GM13977 (cell line): ENCODE measurements at places on chromosomes 4 and X.

- DNase-seq: no peak
Measured at GRCh38 chr4:74543231-74543781, 98.4 kb downstream of the AREG start.

DNA sequence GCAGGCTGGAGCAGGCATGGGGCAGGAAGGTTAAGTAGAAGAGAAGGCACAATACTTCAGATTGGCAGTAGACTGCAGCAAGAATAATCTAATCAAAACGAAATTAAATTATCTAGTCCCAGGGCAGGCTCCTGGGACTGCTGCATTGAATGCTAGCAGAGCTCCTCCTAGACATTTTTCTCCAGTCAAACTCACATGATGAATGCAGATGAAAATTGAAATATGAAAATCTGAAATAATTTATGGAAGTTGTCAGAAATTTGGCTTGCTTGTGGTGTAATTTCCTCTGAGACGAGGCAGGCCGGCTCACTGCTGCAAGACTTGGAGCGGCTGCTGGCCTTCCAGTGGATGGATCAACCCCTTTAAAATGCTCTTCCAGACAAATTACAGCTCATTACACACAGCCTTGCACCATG lies 78.0 kb upstream of the TMEM33 start:
- no peak for DNase-seq

GRCh38 chr4:39469429-39470077 lies 10.7 kb downstream of the LIAS start:
- DNase-seq: peak; percentile 63

GRCh38 chr4:158836002-158836369 lies 67.2 kb downstream of the FNIP2 start:
- DNase-seq: no peak

GRCh38 chr4:73415807-73416238 lies 11.7 kb downstream of the ALB start:
- no peak for DNase-seq

DNA sequence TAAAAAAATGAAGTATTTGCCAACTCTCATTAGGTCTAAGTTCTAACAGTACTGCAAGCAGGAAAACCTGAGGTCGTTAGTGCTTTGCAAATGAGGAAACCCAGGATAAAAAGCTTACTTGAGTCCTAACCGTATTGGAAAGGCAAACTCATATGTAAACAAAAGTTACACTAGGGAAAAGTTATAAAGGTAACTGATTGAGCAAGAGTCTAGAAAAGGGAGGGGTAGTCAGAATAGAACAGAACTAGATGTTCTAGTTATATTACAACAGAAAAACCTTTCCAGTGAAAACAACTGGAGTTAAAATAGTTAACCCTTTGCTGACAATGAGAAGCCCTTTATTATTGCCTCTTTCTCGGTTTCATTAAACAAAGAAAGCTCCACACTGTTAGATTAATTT lies 66.4 kb upstream of the MAOA start:
- no peak for DNase-seq

DNA sequence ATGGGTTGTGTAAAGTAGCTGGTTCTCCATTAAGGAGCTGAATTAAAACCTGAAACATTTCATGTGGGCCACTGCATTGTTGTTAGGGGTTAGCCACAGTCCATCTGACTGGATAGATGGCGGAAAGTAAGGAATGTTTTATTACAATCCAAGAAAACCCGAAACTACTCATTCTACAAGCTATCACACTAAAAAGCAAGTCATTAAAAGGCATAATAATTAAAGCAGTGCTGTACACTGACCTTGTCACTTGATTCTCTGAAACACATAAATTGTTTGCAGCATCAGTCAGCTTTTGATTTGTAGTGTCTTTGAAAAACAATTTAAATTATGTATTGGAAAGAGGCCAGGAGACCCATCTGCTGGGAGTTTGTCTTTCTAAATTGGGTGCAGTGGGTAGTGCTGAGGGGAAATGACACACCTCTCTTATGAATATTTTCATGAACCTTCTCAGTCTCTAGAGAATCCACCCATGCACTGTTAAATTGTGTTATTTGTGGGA lies 75.7 kb upstream of the ANK2 start:
- no peak for DNase-seq

DNA sequence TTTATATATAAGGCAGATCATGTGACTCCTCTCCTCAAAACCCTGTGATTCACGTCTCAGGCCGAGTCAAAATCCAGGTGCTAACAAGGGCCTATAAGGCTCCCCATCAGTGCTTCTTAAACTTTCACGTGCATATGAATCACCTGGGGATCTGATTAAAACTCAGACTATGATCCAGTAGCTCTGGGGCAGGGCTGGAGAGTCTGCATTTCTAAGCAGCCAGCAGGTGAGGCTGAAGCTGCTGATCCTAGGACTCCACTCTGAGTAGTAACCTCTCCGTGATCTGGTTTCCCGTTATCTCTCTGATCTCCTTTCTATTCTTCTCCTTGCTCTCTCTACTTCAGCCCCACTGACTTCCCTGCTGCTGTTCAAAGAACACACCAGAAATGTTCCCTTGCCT lies 252.4 kb upstream of the RPS6KA3 start:
- DNase-seq: no peak

GRCh38 chr4:84740057-84740456 lies 157.1 kb downstream of the CDS1 start:
- no peak for DNase-seq

GRCh38 chr4:68148800-68149685 lies 19.4 kb upstream of the TMPRSS11F start:
- DNase-seq: no peak

GRCh38 chrX:21167011-21167410 lies 207.2 kb upstream of the CNKSR2 start:
- DNase-seq: no peak

GRCh38 chr4:3213106-3213425 lies 35.9 kb upstream of the MSANTD1 start:
- DNase-seq: no peak

DNA sequence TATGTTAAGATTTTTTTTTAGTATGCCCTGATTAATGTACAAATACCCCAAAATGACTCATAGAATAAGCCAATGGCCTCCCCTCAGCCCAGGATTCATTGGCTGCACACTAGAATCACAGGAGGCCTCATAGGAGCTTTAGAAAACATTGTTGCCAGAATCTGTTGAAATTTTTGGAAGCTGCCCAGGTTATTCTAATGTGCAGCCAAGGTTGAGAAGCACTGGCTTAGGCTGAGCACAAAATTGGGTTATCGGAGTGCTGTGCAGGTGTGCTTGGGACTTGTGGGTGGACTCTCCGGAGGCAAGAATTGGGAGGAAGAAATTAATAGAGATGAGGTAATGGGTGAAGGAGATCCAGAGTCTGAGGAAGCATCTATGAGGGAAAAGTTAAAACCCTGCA lies 41.3 kb upstream of the VCX start:
- DNase-seq: no peak

DNA sequence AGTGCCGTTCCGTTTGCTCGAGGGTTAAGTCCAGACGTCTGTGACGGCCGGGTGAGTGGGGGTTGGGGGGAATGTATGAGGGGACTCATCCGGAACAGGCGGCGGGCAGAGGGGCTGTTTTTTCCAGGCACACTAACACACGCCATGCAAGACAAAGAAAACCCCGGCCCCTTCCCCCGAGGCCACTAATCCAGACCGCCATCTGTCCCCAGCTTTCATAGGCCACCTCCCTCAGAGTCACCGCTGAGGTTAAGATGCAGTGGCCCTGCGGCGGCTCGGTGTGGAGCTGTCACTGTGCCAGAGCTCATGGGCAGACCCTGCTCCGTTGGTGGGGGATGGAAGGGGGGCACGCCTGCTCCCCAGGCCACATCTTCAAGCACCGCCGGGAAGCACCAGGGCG lies 34.1 kb downstream of the SORCS2 start:
- DNase-seq: no peak

- DNase-seq: no peak
Measured at GRCh38 chr4:159508917-159509500, 406.1 kb downstream of the RAPGEF2 start.

- no peak for DNase-seq
Measured at GRCh38 chr4:54097152-54097551, 2.8 kb upstream of the GSX2 start.

- DNase-seq: no peak
Measured at GRCh38 chrX:121135488-121136207, 88.2 kb downstream of the GLUD2 start.

DNA sequence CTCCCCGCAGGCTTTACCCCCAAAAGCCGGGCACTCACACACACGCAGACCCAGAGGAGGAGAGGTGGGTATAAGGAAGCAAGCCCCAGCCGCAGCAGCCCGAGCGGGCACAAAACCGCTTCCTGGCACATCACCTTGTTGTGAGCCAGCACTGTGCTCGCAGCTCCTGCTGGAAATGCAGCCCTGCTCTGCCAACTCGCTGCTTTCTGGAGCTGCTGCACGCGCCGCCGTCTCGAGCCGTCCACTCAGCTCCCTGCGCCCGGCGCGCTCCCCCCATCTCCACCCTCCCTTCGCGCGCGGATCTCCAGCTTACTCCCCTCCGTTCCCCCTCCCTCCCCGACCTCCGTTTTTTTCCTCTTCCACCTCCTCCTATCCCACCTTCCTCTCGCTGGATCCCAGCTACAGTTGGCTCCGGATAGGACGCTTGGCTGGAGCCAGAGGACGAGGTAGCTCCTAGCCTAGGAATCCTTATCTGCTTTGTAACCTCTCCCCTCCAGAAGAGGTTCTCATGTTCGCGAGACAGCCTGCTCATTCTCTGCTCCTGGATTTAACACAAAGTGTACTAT lies at the start of gene SPOCK3:
SPOCK3 (minus strand) TSS at position 179 of the 566 bp plus-strand sequence.
- DNase-seq: peak; percentile 32

- no peak for DNase-seq
Measured at GRCh38 chr4:158998624-158999023, 104.3 kb upstream of the RAPGEF2 start.

DNA sequence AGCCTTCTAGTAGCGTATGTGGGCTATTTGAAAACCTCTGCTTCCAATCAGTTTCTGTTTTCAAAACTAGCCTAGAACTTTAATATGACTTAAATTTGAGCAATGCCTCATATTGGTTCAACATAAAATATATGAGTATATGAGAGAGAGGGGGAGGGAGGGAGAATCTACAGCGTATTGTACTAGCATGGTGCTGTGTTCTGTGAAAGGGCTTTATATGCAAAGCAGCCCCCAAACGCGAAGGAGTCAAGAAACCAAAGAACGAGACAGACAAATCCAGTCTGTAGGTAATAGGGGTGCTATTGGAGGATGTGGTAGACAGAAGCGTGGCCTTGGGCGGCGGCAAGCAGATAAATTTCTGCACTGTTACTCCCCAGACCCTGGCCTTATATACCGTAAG lies 784 bp upstream of the ANXA5 start:
- DNase-seq: no peak

DNA sequence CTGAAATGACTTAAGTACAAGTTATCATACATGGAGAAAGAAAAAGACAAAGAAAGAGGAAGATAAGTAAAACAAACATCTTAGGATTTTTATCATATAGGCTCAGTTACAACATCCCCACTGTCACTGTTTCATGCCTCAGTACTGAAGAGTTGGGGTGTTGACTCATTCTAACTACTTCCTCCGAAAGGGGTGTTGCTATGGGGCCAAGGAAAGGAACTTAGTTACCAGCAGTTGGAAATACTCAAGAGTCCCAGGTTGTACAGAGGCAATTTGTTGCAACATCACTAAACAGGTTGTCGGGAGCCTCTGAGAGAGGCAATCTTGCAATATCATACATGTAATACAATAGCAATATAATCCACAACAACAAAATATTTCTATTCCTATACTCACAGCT lies 1264.7 kb downstream of the PCDH7 start:
- DNase-seq: no peak

DNA sequence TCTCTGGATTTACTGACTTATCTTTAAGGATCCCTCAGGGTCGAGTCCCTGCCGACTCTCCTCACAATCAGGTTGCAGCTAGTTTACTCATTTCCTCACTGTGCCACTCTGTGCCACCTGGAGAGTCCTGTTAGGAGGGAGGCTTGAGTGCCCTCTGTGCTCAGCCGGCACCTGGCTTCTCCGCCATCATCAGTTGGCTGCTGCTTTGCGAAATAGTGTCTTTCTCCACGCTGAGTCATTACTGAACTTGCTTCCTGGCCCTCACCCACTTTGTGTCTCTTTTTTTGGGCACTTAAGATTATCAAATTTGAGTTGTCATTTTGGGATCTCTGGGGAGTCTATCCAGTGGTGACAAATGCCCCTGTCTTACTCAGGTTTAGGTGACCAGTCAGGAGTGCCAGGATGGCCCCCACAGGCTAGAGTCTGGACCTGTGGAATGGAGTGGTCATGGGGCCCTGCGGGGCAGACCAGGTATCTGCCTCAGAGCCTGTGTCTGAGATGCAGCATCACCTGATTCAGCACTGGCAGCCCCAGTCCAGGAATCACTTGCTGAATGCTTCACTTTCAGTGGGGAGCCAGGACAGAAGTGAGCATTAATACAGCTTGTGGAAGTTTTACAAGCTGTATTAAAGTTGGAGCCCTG lies 37.7 kb downstream of the JADE1 start:
- DNase-seq: no peak

DNA sequence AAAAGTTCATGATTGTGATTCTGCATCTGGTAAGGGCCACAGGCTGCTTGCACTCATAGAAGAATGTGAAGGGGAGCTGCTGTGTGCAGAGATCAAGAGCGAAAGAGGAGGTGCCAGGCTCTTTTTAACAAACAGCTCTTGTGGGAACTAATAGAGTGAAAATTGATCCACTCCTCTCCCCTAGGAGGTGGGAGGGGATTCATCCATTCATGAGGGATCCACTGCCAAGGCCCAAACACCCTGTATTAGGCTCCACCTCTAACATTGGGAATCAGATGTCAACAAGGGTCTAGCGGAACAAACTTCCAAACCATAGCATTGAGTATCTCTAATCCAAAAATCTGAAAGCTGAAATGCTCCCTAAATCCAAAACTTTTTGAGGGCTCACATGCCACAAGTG lies 16.4 kb upstream of the PPID start:
- no peak for DNase-seq

- DNase-seq: no peak
Measured at GRCh38 chrX:110131031-110131430, 128.1 kb downstream of the TMEM164 start.

- no peak for DNase-seq
Measured at GRCh38 chr4:6028168-6028567, 9.9 kb upstream of the C4orf50 start.

DNA sequence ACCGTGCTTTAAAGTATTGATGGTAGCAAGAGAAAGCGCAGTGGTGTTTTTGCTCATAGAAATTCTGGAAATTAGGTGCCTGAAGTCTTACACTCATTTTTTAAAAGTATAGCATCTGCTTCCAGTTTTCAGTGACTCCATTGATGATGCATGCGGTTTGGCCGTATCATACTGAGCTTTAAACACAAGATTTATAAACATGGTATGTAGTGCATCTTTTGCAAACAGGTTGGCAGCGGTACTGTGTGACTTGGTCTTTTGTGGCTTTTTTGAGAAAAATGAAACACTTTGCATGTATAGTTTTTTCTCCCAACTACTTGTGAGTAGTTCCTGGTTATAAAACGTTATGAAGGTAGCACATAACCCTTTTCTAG lies 2.0 kb downstream of the DDX3X start:
- DNase-seq: no peak

DNA sequence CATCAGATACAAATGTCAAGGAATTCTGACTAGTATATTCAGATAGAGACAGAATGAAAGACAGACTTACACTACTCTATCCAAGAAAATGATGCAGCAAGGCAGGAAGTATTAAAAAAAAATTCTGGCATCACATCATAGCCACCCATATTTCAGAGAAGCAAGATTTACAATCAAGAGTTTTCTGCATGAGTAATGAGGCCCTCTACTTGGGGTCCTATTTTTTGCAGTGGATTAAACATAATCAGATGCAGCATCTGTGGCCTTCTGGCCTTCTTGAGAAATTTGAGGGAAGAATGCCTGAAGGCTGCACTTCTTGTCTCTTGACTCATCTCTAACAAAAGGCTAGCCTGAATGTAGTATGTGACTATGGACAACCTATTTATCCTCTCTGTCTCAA lies 48.2 kb upstream of the SLIT2 start:
- no peak for DNase-seq
